Natural killer cell treated with Interleukin-12 subunit alpha and Interleukin-12 subunit beta and Interleukin-15 and Interleukin-18, amount 100 ng/mL, for 72 hours (primary cell): ENCODE measurements at places on chromosomes 5 and 9. TPM values are rescaled to one million over a fixed set of nuclear protein-coding genes. Genes with fewer than 3 reads are reported as not detected.

DNA sequence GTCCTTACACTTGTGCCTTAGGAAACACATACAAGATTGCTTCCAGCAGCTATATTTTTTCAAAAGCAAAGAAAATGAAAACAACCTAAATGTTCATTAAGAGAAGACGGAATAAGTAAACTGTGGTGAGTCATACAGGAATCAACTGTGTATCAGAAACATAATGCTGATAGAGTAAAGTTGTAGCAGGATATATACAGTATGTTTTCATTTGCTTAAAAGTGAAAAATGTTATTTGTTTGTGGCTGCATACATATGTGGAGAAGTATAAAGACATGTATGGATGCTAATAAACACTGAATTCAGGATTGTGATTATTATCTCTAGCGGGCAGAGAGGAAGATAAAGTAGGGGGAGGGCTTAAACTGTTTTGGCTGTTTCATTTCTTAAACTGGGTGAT, 8.3 kb downstream of the DCTN4 start:
- peak overlapping the region; percentile 6 for H3K27ac ChIP-seq
- no peaks in the 10 kb centered on the region for H3K27me3 ChIP-seq
- no peak for DNase-seq
- H3K36me3 ChIP-seq = peaks cover 28% of the 10 kb centered on the region
- H3K4me3 ChIP-seq = peak overlapping the region; percentile 9

- H3K27me3 ChIP-seq = peaks cover 8% of the 10 kb centered on the region
- no peak overlapping the region for H3K27ac ChIP-seq
- H3K4me1 ChIP-seq = no peaks in the 10 kb centered on the region
- no peaks in the 10 kb centered on the region for H3K36me3 ChIP-seq
- no peak for DNase-seq
- H3K4me3 ChIP-seq = no peak overlapping the region
Measured at GRCh38 chr5:74199436-74200210, 440.9 kb downstream of the ENC1 start.

Gene HCN1
- total RNA-seq = not detected

Gene IL5
- 9.5 TPM for total RNA-seq

DNA sequence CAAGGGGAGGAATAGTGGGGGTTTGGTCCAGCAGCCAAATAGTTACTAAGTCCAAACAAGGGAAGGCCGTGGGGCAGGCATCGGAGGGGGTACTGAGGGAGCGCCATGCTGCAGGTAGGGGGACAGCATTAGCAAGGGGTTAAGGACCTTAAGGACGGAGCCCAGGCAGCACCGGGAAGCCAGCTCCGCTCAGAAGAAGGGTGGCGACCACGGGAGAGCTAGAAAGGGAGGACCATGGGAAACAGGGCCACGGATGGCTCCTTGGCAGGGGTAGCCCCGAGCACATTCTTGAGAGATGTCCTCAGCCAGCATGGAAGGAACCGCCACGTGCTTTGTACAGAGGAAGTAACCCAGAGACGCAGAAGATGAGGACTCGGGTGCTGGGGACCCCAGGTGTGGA, 76.2 kb upstream of the STXBP1 start:
- H3K36me3 ChIP-seq = no peaks in the 10 kb centered on the region
- H3K4me3 ChIP-seq = no peak overlapping the region
- H3K27ac ChIP-seq = no peak overlapping the region
- no peaks in the 10 kb centered on the region for H3K4me1 ChIP-seq

- no peak overlapping the region for H3K4me3 ChIP-seq
- DNase-seq = no peak
- no peaks in the 10 kb centered on the region for H3K36me3 ChIP-seq
- H3K4me1 ChIP-seq = no peaks in the 10 kb centered on the region
Measured at GRCh38 chr5:167889276-167889675, 402.2 kb upstream of the WWC1 start.
